Neural crest cell (in vitro differentiated cells): ENCODE measurements at places on chromosomes 4 and X. TPM values are rescaled to one million over a fixed set of nuclear protein-coding genes. Genes with fewer than 3 reads are reported as not detected.

DNA sequence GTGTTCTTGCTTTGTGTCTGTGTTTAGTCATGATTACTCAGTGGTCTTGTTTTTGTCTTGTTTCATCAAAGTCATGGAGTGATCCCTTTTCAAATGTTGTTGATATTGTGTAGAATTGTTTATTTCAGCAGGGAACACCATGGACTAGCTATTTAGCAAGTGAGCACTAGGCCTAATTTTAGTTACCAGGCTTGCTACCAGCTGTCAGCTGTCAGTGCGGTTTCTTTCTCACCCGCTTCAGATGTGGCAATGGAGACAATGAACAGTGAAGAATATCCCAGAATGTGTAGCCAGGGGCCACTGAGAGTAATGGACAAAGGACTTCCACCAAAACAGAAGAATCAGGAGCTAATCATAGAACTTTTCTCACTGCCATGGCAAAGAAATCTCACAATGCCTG is 432.8 kb upstream of the FMR1 start:
- no peak for DNase-seq

GRCh38 chrX:74613370-74614092 is 893 bp downstream of the RLIM start:
- DNase-seq, result no peak

The ANXA10 gene
- total RNA-seq, result not detected in 2 replicates

- no peak for DNase-seq
Measured at GRCh38 chr4:141193516-141194034, 27.1 kb upstream of the ZNF330 start.
